ENCODE measurements at places on chromosomes 5 and 9.

DNA sequence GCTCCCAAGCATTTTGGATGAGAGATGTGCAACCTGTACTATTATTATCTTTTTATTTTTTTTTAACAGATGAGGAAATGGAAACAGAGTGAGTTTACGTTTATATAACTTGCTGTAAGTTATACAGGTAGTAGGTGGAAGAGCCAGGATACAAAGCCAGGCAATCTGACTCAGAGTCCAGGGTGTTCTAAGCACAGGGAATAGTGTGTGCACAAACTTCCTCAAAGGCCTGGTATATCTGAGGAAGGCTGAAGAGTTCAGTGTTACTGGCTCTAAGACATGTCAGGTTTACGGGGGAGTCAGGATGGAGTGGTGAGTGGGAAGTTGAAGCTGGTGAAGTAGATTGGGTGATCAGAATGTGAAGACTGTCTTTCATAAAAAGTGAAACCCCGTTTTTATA lies 353.6 kb downstream of the KDM4C start:
- no peak for DNase-seq

DNA sequence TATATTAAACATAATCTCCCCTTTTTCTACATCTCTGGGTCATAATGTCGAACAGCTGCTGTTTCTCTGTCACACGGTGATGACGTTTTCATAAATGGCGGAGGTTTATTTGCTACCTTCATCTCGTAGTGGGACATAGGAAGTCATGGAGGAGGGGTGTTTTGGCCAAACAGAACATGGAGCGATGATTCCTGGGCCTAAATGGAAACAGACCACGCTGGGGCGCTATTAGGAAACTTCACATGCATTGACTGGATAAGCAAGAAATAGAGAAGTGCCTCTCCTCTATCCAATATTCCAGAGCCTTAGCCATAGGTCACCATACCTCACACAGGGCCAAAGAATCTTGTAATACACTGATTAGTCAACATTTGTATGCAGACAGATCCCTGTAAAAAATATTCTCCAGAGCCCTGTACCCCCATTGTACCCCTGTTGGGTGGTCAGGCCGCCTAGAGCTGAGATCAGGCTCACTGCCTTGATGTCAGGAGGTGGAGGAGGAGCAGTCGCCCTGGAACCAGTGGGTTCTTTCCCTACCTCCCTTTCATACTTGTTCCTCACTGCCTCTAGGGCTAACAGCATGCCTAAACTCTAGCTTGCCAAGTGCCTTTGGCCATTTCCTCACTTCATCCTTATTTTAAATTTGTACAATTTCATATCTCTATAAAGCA lies 77.8 kb upstream of the SPIN1 start:
- no peak for DNase-seq

DNA sequence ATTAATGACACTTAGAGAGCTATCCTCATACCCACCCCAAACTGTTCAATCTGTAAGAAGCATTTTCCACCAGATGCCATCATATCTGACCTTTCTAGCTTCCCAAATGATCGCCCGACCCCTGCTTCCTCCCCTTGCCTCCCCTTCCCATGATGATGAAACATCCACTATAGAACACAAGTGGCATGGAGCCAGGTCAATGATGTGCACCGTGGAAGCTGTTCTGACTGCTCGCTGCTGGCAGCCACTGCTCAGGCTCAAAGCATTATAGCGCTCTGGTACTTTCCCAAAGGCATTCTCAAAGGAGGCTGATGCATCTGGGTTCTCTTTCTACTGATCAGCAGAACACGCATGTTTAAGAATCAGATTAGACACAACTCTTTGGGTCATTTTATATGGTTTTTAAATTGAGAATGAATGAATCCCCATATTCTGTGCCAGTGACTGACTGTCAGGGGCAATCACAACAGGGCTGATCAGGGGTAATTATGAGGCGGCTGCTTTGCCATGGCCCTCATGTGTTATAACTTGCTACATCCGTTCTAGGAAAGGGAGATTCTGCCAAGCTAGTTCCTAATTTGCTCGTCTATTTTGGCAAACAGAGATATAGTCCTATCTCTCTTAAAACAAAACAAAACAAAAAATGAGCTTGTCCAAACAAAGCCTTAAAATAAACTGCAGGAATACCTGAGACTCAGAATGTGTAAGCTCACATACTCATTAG lies 343.7 kb downstream of the ENC1 start:
- DNase-seq: peak; percentile 78

DNA sequence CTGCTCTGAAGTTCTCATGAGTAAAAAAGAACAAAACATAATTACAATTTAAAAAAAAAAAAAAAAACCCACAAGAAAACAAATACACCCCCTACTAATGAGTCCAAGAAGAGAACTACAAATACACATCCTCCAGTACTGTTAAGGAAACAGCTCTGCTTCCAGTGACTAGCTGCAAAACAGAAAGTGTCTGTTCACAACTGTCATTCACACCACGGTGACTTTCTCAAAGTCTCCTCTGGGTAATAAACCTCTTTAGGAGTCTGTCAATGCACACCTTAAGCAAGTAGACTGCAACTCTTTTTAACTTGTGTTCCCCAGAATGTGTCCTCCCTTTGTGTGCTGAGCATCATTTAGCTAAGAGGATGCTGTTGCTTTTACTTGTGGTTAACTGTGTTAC lies 6.2 kb downstream of the REEP5 start:
- DNase-seq: no peak

- DNase-seq: no peak
These were observed 6.1 kb upstream of the CEP72 start for GRCh38 chr5:606061-606460.

DNA sequence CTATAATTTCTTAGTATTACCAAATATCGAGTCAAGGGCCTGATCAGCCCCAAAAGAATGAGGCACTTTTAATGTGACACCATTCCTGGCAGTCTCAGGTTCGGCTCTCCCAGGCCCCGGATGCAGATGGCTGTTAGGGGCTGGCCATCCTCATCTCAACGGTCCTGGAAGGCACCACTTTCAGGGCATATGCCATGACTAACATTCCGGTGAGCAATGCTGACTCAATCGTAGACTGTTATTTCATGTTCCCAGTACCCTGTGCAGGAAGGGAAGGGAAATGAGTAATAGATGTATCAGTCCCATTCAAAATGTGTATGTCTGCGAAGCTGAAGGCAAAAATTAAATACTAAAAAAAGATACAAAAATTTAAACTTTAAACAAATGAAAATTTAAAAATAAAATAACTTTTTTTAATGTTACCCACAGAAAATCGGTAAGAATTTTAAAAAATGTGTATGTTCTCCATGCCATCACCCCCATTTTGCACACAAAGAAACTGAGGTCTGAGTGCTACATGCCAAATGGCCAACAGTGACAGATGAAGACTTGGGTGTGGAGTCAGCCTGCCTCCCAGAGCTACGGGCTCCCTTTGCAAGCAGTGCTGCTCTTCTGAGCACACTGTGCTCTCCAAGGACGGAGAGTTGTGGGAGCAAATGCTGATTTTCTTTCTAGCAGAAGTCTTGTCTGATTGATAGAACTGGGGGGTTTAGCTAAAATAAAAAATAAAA lies 79.0 kb downstream of the GLDC start:
- peak; percentile 91 for DNase-seq

- no peak for DNase-seq
These were observed 38.8 kb downstream of the LPCAT1 start for GRCh38 chr5:1484730-1485578.

DNA sequence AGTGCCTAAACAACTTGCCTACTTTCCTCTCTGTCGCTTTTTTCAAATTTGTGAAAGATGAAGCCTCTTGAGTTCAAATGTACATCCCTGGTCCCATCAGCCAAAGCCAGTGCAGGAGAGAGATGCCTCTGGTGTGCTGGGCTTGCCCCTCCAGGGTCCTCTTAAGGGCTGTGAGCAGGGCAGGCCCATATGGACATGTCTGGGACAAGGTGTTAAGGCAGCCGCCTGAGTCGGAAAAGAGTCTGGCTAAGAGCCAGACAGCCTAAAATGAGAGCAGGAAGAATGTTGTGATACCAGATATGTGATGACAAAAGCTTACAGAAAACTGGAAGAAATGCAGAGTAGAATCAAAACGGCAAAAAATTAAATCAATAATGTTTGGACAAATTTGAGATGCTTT lies 72.5 kb downstream of the APTX start:
- no peak for DNase-seq
